ENCODE measurements at places on chromosomes 11 and 22.

DNA sequence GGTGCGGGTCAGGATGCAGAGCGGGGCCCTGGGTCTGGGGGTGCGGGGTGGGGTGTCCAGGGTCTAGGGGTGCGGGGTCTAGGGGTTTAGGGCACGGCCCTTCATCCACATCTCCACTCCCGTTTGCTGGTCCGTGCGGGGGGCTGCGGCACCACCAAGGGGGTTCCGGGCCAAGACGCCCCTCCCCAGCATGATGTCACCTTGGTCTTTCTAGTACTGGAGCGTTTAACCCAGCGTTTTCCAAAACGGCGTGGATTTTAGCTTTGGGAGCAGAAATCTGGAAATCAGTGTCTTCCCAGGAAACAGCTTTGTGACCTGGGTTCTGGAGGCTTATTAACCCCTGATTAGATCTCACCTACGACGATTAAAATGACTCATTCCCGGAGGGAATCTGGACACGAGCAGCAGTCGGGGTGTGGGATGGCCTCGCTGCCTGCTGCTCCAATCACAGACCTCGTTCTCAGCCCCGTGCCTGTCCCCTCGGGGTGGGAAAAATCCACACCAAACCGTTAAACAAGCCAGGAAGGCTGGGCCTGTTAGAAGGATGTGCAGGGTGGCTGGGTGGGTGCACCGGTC, 759 bp downstream of the AP2A2 start:
- no peak for DNase-seq

GRCh38 chr11:62930157-62930556, 9.0 kb upstream of the CHRM1 start:
- no peak for DNase-seq

- peak; percentile 84 for DNase-seq
These were observed at the start of gene P4HA3 for GRCh38 chr11:74311352-74311926. Gene P4HA3, minus strand, starts transcription at chr11:74311640. Its CDS starts 29 bp downstream, at chr11:74311611.

DNA sequence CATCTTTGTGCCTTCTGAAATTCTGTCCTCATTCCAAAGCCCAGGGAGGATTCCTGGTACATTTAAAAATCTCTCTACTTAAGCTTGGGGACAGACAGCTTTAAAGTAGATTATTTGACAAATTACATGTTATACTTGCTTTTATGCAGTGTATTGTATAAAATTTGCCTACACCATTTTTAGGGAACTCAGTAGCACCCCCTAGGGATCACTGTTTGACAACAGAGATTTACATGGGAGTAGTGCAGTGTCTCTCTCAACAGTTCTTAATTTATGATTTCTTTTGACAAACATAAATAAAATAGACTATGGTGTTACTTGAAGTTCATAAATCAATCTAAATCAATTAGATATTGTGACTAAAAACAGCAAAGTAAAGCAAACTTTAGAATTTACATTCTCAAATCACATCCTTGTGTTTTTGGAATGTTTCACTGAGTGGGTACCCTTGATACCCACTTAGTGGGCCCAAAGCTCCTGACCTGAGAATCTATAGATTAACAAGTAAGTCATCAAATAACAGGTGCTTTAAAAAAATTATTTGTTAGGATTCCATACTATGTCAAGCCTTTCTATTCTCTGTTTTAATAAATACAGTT, 428.8 kb downstream of the DYNC2H1 start:
- peak; percentile 15 for DNase-seq

DNA sequence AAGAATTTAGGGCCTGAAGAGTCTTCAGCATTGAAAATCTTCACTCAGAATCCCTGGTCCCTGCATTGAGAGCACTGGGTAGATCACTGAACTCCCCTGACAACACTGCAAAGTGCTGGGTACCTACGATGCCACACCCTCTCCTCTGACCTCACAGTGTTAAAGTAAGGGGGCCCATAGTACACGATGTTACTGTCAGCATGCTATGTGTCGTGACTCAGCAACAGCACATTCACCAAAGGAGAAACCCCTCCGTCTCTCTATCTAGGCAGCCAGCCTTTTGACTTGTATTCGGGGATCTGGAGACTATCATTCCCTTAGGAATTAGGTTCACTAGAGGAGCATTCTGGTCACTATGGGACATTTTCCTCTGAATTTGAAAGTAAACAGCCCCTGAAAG, 67.4 kb upstream of the PITPNB start:
- no peak for DNase-seq

- DNase-seq: no peak
These were observed 11.0 kb upstream of the CWF19L2 start for GRCh38 chr11:107468596-107468995.

DNA sequence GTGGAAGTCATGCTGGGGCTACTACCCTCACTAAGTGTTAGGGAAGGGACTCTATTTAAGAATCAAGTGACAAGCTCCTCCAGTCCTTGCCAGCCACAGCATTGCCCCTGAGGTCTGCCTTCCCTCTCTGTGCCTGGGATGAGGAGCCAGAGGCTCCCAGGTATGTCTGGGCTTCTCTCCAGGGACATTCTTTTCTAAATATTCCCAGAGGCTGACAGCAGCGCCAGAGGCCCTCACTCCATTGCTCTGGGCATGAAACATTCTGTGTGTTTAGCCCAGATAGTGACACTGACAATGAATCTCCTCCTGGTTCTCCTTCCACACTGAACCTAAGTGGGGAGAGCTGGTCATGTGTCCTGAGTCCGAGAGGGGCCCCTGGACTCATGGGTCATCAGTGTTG, 2.2 kb downstream of the OR51E1 start:
- DNase-seq: no peak

DNA sequence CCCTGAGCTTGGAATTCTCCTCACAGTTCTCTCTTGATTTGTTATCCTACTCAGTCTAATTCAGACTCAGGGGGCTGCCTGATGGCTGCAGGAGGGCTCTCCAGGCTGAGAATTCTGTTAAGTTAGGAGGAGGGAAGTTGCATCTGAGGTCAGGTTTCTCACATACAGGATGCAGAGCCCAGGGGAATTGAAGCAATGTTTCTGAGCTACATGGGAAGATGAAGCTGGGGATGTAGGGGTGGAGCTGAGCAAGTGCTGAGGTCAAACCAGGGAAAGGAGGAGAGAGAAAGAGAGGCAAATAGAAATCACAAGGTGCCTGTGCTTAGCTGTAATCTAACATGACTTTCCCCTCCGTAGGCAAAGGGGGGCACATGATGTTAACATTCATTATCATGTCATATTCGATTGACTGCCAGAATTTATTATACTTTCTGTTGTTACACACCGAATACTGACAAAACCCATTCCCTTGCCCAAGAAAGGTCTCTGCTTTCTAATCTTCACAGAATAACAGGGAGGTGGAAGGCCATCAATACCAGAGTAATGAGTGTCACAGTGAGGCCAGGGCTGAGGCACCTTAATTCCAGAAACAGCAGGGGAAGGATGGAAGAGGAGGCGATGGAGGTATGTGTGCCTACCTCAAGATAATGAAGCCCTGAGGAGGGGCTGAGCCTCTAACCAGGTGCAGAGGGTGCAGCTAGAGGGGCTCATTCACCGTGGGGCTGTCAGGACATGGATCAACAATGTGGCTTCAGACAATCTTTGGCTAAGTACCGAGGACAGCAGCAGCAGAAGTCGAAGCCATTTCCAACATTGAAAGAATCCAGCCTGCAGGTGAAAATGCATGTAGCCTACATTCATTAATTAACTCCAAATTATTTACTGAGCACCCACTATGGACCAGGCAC, 205.4 kb upstream of the SNX19 start:
- no peak for DNase-seq

DNA sequence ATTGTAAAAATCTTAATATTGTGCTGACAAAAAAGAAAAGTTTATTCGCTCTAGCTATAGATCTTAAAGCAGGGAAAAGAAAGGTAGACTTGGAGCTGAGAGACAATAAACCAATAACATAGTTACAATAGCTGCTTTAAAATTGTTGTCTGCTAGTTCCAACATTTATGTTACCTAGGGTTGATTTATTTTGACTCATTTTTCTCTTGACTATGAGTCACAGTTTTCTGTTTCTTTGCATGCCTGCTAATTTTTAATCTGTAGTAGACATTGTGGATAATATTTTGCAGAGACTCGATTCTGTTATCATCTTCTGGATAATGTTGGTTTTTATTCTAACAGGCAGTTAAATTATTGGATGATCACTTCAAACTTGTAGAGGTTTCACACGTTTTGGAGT, 83.1 kb upstream of the TRPC6 start:
- DNase-seq: no peak

- DNase-seq: peak; percentile 96
These were observed at the start of gene ZBTB44 for GRCh38 chr11:130314750-130315285. Gene ZBTB44, minus strand, starts transcription at chr11:130314917. Its CDS starts 53,044 bp downstream, at chr11:130261873.

DNA sequence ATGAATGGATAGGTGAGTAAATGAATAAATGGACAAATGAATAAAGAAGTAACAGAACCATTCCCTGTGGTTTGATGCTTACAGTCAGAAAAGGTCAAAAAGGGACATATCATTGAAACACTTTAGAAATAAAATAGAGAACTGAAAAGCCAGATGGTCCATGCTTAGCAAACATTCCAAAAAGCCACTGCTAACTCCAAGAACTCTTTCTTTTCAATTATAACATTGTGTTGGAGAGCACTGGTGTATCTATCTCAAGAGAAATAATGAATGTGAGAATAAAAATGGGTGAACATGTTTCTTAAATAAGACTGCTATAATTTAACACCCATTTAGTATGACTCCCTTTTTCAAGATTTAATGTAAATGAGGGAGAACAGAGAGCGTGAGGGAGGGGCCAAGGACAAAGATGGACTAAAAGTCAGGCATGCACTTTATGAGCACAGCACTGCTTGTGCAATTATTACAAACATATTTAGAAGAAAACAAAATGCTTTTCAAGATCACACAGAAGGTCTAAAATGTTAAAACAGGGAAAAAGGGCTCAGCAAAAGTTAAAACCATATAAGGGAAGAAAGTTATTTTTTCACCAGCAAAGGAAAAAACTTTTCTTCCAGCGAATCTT, 224.3 kb upstream of the PITPNB start:
- DNase-seq: no peak

DNA sequence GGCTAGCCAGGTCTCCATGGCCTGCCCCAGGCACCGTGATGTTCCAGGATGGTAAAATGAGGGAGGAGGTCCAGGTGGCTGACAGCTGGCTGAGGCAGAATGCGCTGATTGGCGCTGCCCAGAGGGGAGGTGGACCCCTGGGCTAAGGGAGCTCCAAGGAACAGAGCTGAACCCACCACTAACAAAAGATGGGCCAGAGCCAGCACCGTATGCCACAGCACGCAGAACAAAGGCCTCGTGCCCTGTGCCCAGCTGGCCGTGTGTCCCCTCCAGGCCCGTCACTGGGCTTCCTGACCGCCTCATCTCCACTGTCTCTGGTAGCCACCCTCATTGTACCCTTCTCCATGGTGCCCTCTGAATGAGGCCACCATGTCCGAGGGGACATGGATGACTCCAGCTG, 19.6 kb upstream of the PRODH start:
- DNase-seq: no peak

GRCh38 chr22:48742191-48742555, 1085.5 kb downstream of the BRD1 start:
- DNase-seq: no peak

GRCh38 chr11:13061294-13061990, 52.3 kb downstream of the RASSF10 start:
- no peak for DNase-seq

- no peak for DNase-seq
These were observed 559.1 kb downstream of the FAM181B start for GRCh38 chr11:82174610-82175009.

GRCh38 chr11:68303083-68303482, 9.3 kb upstream of the LRP5 start:
- DNase-seq: no peak

DNA sequence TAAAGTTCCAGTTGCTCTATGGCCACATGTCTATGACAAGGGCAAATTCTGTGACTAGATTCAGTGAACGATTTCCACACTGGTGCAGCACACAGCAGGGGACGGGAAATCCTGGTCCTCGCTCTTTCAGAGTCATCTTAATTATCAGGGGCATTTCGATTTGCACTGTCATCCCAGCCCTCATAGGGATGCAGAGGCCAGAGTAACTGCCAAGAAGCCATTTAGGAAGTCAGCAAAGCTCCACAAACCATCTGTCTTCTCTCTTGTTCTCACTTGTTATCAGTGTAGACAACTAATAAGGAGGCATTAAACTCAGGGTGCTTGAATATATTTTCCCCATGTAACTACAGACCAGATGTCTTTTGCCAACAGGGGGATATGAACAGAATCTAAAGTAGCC, 151.7 kb downstream of the STK33 start:
- DNase-seq: no peak

DNA sequence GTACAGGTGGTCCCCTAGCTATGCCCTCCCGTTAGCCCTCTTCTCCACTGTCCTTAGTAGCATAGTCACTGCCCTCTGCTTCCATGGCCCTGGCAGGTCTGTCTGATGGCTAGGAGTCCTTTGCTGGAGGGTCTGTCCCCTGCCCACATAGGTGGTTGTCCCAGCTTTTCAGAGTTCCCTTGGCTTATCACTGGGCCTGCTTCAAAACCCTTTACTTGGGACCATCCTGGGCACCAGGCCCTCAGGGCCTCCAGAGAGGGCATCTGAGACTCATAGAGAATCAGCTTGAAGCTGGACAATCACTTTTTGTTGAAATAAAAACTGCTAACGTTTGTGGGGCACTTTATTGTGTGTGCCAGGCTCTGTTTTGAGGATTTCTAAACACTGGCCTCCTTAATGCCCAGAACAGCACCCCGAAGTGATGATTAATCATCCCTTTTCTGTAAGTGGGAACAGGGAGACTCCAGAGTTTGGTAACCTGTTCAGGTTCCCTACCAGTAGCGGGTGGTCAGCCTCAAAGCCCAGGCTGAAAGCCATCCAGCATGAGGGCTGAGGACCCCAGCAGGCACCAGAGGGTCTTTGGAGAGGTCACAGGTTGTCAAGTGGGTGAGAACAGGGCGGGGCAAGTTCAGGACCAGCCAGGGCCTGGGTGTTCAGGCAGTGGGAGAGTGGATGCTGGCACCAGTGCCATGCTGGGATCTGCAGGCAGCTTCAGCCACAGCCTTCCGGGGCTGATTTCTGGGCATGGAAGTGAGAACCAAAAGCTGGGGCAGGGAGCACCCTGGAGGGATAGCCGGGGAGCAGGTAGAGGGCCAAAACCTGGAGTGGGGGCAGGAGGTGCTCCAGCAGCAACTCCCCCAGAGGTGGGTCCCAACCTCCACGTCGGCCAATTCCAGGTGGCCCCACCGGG, 495 bp upstream of the KCNK4 start:
- no peak for DNase-seq

DNA sequence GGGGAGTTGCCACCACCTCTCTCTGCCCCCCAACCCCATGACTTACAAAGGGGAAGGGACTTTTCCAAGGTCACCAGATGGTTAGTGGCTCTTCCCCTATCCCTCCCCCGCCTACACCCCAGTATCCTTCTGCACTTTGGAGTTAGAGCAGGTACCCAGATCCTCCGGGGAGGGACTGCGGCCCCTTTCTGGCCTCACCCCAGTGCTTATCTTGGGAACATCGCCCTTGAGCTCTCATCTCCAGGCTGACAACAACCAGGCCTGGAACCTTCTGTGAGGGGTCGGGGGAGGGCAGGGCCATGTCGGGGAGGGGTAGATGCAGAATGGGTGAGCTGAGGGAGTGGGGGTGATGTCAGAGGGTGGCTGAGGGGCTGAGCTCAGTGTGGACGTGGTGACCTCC, 7.5 kb upstream of the NAALADL1 start:
- no peak for DNase-seq

GRCh38 chr11:74568028-74568427, 24.4 kb upstream of the POLD3 start:
- no peak for DNase-seq

GRCh38 chr11:75403037-75403436, 3.7 kb downstream of the RPS3 start:
- DNase-seq: no peak
